ENCODE measurements at places on chromosomes 16 and 17. TPM values are rescaled to one million over a fixed set of nuclear protein-coding genes. Genes with fewer than 3 reads are reported as not detected.

DNASE1L2 gene
- 0.74 TPM for polyA plus RNA-seq

E4F1 gene
- polyA plus RNA-seq = 12.5 TPM

HOXB5 gene
- polyA plus RNA-seq = 4.3 TPM

MT1G gene
- polyA plus RNA-seq = 3.6 TPM

HS3ST2 gene
- polyA plus RNA-seq = not detected

MSI2 gene
- 26.1 TPM for polyA plus RNA-seq

TBKBP1 gene
- polyA plus RNA-seq = 26.7 TPM

HBM gene
- polyA plus RNA-seq = 13.2 TPM

ZG16B gene
- 0.57 TPM for polyA plus RNA-seq

SCNN1B gene
- 0.21 TPM for polyA plus RNA-seq

LPCAT2 gene
- 15.2 TPM for polyA plus RNA-seq

TMEM220 gene
- polyA plus RNA-seq = 9.0 TPM

CCNF gene
- 7.0 TPM for polyA plus RNA-seq

PRAC1 gene
- not detected for polyA plus RNA-seq

Measured in muscle of back (tissue), 13 donors.